ENCODE measurements at places on chromosomes 6 and 20.

- peak; percentile 66 for DNase-seq
These were observed 164.1 kb upstream of the SALL4 start for GRCh38 chr20:51966296-51966971.

GRCh38 chr20:46213946-46214823, 94.1 kb downstream of the CDH22 start:
- no peak for DNase-seq

GRCh38 chr20:25072226-25072811, 9.6 kb downstream of the VSX1 start:
- no peak for DNase-seq

DNA sequence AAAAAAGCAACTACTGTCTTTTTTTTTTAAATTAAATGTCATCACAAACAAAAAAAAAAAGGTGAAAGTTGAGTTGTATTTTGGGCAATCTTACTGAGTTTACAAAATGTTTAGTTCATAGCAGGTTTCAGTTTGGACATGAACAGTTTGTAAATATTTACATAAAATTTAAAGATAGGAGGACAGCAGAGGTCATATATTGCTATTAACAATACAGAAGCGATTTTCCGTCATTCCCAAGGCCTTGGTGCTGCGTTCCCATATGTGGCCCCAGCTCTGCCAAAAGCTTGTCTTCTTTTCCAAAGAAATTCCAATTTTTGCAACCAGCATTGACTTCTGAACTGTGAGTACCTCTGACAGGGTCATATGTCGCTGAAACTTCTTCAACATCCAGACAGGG, 5.1 kb downstream of the BACH2 start:
- no peak for DNase-seq

GRCh38 chr6:53119772-53120409, 28.8 kb downstream of the GCM1 start:
- DNase-seq = peak; percentile 12

DNA sequence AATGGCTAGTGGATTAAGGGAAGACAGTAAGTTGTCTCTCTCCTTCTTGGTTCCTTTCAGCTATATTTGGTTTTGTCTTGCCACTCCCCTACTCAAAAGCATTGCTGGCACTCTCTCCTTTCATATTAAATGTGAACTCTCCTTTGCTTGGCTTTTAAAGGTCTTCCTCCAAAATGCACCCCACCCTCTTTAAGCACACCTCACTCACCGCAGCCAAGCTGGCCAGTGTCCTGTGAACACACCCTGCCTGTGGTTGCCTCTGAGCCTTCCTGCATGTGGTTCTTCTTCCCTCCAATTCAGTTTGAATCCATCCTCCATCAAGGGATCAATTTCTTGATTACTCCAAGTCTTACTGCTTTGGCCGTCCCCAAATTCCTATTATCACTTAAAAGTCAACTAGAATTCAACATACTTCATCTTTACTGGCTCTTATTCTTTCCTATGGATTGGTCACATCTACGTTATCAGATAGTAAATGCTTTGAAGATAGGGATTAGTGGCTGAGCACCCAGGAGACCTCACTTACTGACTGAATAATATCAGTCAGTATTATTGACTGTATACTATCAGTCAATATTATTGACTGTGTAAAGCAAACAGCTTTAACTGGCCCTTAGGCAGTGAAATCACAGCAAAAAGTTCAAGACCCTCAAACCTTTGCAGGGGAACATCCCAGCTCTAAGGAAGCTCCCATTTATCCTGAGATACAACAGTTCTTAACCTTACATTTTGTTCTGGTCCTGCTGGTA, 41.6 kb upstream of the SPDEF start:
- DNase-seq = no peak
